ENCODE measurements at places on chromosomes 1 and 21.

DNA sequence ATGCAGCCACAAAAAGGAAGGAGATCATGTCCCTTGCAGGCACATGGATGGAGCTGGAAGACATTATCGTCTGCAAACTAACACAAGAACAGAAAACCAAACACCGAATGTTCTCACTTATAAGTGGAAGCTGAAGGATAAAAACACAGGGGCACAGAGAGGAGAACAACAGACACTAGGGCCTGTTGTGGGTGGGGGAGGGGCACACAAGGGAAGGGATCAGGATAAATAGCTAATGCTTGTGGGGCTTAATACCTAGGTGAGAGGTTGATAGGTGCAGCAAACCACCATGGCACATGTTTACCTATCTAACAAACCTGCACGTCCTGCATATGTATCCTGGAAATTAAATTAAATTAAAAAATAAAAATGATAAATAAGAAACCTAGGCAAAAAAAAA, 969.9 kb downstream of the TTLL7 start:
- no peak for DNase-seq

DNA sequence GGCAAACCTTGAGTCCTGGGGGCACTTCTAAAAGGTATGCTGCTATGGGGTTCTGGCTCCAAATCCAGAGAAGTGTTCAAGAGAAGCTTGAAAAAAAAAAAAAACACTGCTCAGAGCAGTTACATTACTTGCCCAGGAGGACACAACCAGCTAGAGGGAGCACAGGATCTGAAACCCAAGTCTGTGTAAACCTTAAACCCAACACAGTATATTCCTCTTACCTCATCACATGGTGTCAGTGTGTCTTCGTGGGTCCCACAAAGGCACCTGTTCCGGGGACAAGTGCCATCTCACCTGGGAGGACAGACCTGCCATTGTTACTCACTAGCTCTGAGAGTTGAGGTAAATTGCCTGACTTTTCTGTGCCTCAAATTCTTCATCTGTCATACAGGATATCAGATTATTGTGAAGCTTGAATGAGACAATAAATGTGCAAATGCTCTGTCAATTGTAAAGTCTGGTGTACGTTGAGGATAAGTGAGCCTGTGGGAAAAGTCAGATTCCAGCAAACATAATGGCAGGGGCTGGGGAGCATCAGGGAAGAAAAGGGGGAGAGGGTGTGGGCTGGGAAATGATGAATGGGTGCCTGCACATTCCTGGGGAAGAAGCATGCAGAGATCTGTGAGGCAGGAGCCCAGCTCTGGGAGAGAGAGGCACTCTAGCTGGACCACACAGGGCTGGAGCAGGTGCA, 170.4 kb upstream of the ZC3H12A start:
- DNase-seq, result no peak

DNA sequence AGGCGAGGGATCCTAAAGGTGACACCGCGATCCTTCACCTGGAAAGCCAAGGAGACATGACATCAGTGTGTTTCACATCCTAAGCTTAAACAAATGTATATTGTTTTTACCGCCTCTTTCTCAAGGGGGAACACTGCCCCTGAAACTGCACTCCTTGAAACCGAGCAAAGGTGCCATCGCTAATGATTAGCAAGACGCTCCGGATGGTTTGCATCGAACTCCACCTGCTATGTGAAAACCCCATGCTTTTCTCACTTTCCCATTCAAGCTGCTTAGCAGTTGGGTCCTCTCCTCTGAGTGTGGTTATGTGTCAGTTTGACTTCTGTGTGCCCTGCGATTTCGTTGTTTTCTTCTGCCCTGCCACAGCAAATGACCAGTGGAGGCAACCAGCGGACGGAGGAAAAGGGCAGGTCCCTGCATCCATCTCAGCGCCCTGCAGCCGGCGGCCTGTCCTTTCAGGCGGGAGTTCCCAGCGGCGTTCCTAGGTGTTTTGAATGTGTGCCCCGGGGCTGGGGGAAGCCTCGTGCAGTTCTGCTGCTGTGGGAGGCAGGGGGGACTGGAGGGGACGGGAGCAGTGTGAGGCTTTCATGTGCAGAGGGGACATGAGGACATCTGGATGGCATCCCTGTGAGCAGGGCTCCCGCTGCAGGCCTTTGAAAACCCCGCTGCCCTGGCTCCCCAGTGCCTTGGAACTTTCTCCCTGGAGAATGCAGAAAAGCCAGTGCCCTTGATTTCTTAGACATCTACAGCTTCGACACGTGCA, 16.1 kb downstream of the ZBTB18 start:
- no peak for DNase-seq

DNA sequence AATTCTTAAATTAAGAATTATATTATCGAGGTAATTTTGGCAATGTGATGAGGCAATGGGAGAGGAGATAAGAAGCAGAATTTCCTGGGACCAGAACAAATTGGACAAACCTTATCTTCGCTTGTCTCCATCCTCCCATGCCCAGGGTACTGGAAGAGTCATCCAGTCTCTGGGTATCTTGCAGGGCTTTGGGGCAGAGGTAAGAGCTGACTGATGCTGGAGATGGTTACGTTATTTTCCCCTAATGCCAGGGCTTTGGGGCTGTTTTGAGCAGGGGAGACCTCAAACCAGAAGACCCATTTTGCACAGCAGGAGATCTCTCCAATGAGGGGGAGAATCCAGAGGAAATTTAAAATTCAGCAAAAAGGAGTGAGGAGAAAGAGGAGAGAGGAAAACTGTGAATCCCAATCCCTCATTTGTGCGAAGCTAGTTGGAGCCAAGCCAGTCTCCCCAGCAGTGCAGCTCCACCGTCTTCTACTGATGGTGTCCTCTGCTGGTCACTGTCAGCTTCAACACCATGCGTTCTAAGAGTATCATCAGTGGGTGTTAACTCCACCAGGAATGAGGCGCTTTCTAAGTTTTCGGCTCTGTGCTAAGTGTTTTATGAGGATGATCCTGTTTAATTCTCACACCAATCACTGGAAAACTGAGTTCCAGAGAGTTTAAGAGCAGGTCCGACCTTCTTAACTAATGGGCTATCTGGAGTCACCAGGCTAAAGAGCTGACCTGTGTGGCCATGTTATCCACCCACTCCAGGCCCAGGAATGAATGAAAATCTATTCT, 86.8 kb upstream of the CD34 start:
- DNase-seq, result peak; percentile 35
